ENCODE measurements at places on chromosomes 2 and 18.

DNA sequence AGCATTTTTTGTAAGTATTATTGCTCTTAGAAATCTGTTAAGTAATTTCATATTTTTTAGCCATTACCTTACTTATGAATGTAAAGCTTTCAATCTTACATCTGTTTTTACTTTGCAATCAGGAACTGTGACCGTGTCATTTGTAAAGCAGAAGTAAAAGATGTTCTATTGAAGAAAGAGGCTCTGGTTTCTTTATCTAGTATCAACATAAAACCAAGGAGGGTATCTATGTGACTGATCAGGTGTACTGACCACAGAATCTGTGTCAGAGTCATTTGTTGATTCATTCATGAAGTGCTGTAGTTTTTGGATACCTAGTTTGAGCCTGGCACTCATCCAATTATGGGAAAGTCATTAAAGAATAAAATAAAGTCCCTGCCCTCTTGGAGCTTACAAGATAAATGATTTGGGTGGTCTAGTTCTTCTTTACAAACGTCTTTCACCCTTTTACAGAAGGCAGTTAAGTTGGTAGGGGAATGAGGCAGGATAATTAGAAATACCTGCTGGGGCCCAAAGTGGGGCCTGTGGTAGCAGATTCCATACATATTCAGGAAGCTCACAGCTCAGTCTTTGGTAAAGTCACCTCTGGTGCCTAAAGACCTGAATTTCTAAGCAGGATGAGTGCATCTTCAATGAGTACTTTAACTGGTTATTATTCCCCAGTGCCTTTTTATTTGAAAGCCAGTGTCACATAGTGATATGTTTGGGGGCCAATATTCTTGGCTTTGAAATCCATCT is 260.6 kb upstream of the NT5C1B start:
- H3K27ac ChIP-seq: no peak overlapping the region
- no peak for DNase-seq
- H3K27me3 ChIP-seq: no peaks in the 10 kb centered on the region

DNA sequence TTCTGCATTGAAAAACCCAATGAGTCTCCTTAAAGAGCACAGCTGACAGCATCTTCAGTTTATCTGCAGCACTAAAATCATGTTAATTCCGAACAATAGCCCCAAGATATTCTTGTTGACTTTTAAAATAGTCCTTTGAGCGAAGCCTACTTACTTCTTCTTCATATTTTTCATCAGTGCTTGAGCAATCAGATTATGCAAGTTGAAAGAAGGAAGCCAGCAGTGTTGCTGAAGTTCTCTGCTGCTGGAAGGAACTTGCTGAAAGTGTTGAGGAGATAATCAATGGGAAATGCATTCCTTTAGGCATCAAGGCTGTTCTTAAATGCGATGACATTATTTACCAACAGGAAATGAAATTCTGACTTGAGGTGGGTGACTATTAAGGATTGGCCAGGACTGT is 105.9 kb upstream of the SNTG2 start:
- DNase-seq: no peak
- no peaks in the 10 kb centered on the region for H3K36me3 ChIP-seq
- no peaks in the 10 kb centered on the region for H3K4me1 ChIP-seq
- H3K27me3 ChIP-seq: peaks cover 50% of the 10 kb centered on the region

DNA sequence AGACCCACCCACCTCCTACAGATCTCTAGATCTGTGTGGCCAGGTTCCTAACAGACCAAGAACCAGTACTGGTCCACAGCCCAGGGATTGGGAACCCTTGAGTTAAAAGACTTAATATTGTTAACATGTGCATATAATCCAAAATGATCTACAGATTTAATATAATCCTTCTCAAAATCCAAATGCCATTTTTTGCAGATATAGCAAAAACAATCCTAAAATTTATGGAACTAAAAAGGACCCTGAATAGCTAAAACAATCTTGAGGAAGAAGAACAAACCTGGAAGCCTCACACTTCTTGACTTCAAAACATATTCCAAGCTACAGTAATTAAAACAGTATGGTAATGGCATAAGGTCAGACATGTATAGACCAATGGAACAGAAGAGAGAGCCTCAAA is 206.9 kb upstream of the SIX2 start:
- H3K4me3 ChIP-seq: no peak overlapping the region
- no peak for DNase-seq
- no peaks in the 10 kb centered on the region for H3K36me3 ChIP-seq
- no peak overlapping the region for H3K27ac ChIP-seq
- H3K27me3 ChIP-seq: no peaks in the 10 kb centered on the region

GRCh38 chr2:145007093-145007959 is 487.4 kb upstream of the ZEB2 start:
- no peaks in the 10 kb centered on the region for H3K36me3 ChIP-seq
- peak overlapping the region; percentile 89 for H3K27ac ChIP-seq
- H3K27me3 ChIP-seq: no peaks in the 10 kb centered on the region
- peaks cover 31% of the 10 kb centered on the region for H3K4me1 ChIP-seq
- peak overlapping the region; percentile 59 for H3K4me3 ChIP-seq

- DNase-seq: no peak
- H3K36me3 ChIP-seq: no peaks in the 10 kb centered on the region
- peaks cover 10% of the 10 kb centered on the region for H3K4me1 ChIP-seq
- no peak overlapping the region for H3K27ac ChIP-seq
- no peak overlapping the region for H3K4me3 ChIP-seq
These were observed 44.1 kb upstream of the TTC39C start for GRCh38 chr18:23970161-23971096.

DNA sequence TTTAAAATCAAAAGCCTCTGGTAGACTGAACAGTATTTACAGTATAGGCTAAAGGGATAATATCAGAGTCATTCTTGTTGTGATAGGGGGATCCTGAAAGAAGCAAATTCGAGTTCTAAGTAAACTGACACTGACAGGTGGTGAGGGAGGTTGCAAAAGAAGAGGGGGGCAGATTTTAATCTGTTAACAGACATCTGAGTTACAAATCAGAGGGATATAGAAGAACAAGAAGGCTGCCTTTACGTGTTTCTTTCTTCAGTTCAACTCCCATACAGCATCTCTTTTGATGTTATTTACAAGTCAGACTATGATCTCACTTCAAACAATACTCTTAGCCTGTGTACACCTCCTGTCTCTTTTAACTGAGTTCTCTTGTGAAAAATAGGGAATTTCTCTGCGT is 16.3 kb upstream of the ITGA4 start:
- no peaks in the 10 kb centered on the region for H3K4me1 ChIP-seq
- no peak for DNase-seq
- no peaks in the 10 kb centered on the region for H3K27me3 ChIP-seq

DNA sequence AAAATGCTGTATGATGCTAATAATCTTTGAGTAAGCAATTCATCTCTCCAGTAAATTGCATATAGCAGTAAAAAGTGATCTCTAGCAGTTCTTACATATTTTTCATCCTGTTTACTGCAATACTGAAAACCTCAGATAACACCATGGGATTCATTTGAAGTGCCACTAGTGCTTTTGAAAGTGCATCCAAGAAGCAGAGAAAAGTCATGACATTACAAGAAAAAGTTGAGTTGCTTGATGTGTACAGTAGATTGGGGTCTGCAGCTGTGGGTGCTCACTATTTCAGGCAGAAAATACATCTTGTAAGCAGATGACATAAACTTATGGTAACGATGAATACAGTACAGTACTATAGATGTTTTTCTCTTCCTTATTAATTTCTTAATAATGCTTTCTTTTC is 1984.9 kb upstream of the LRRTM1 start:
- no peak overlapping the region for H3K4me3 ChIP-seq
- H3K27ac ChIP-seq: no peak overlapping the region
- no peaks in the 10 kb centered on the region for H3K27me3 ChIP-seq
- DNase-seq: no peak
- no peaks in the 10 kb centered on the region for H3K36me3 ChIP-seq

GRCh38 chr2:233062946-233063268 is 2.8 kb downstream of the INPP5D start:
- DNase-seq: no peak
- no peaks in the 10 kb centered on the region for H3K27me3 ChIP-seq
- no peaks in the 10 kb centered on the region for H3K36me3 ChIP-seq
- H3K4me3 ChIP-seq: no peak overlapping the region
- H3K27ac ChIP-seq: no peak overlapping the region

- H3K4me1 ChIP-seq: no peaks in the 10 kb centered on the region
- no peak overlapping the region for H3K4me3 ChIP-seq
- no peak for DNase-seq
- no peak overlapping the region for H3K27ac ChIP-seq
These were observed 5.3 kb downstream of the TPO start for GRCh38 chr2:1418566-1418965.

DNA sequence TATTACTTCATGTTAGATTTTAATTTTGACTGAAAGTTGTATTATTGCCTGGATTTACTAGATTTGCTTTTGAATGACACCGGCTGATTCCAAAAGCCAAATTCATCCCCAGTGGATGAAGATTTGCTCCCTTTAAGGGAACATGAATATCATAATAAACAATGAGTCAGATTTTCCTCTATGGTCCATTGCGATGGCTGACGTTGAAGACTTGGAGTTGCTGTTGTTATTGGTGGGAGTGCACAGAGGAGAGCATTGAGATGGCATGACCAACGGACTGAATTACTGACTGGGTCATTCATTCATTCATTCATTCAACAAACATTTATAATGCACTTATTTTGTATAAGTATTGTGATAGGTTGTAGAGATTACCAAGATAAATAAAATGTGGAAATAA is 33.4 kb upstream of the LYPD1 start:
- H3K27ac ChIP-seq: no peak overlapping the region
- no peak for DNase-seq
- no peak overlapping the region for H3K4me3 ChIP-seq

DNA sequence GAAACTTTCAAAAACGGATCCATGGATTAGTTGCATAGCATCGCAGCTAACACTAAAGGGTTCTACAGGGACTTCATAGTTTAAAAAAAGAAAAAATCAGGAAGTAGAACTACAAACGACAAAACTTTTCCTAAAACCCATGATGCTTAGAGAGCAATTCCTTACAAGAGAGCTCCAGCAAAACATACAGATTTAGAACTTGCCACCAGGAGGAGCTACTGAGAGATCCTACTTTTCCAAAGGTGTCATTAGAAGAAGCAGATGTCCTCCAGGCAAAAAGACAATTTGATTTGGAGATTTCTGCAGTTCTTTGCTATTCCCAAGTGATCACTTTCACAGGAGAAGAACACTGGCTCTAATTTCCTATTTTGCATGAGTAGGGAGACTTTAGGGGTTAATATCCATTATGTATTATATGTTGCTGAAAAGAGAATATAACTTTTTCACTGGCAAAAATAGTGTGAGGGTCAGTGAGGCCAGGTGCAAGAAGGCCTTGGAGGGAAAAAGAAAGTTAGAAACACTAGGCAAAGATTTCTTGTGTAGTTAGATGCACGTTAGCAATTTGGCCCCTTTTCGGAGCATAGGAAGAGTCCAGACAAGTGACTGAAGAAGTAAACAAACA is 436.2 kb downstream of the SUCLG1 start:
- no peaks in the 10 kb centered on the region for H3K27me3 ChIP-seq
- H3K27ac ChIP-seq: no peak overlapping the region
- H3K4me3 ChIP-seq: no peak overlapping the region
- no peaks in the 10 kb centered on the region for H3K36me3 ChIP-seq

GRCh38 chr2:177396703-177397460 is 4.3 kb downstream of the AGPS start:
- H3K4me3 ChIP-seq: peak overlapping the region; percentile 14
- DNase-seq: peak; percentile 69
- H3K36me3 ChIP-seq: peaks cover 5% of the 10 kb centered on the region
- peaks cover 51% of the 10 kb centered on the region for H3K4me1 ChIP-seq

DNA sequence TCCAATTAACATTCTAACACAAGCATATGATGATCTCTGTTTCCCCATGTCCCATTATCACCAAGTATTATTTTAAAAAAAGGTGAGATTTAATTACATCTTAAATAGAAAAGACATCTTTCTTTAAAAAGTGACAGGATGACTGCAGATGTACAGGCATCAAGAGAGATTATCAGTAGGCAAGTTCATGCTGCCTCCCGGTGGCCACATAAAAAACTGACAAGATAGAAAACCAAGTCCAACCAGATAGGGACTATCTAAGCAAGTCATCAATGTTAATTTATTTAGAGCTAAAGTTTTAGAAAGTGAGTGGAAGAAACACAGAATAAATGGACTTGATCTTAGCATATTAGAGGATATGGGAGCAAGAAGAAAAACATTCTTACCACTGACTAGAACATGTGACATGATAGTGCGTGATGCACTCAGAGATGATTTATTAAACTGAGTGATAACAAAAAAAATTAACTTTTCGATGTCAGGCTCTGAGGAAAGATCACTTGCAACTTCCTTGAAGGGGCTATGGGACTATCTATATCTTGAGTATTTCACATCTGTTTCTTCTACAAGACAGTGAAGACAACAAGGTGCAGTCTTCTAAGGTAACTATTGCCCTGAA is 5.4 kb upstream of the TDRD15 start:
- no peaks in the 10 kb centered on the region for H3K4me1 ChIP-seq
- H3K4me3 ChIP-seq: no peak overlapping the region
- peak; percentile 40 for DNase-seq
- peaks cover 57% of the 10 kb centered on the region for H3K27me3 ChIP-seq

DNA sequence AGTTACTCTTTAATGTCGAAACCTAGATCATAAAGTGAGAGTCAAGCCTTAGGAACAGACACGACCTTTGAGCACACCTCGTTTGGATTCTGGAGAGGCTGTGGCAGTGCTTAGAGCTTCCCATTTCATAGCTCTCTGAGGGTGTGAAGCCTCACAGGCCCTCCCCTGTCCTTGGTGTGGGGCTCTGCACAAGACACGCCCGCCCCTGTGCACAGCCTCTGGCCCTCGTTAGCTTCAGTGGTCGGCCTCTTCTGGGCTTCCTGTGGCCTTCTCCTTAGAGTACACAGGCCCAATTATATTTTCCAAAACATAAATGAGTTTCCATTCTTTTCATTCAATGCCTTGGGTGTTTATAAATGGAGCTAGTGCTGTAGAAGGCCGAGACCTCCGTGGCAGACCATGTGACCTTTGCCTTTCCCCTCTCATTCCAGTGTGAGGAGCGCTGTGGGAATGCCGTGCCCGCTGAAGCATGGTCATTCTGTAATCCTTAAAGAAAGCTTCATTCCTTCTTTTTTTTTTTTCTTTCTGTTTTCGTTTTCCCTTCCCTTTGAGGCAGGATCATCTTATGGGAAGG is 208.6 kb downstream of the DCDC2C start:
- H3K4me3 ChIP-seq: no peak overlapping the region
- H3K27ac ChIP-seq: no peak overlapping the region
- H3K27me3 ChIP-seq: no peaks in the 10 kb centered on the region
- no peaks in the 10 kb centered on the region for H3K36me3 ChIP-seq

- no peak overlapping the region for H3K4me3 ChIP-seq
- peaks cover 23% of the 10 kb centered on the region for H3K4me1 ChIP-seq
- DNase-seq: no peak
- H3K36me3 ChIP-seq: no peaks in the 10 kb centered on the region
- no peak overlapping the region for H3K27ac ChIP-seq
These were observed 152.5 kb upstream of the APCDD1 start for GRCh38 chr18:10301831-10302483.

DNA sequence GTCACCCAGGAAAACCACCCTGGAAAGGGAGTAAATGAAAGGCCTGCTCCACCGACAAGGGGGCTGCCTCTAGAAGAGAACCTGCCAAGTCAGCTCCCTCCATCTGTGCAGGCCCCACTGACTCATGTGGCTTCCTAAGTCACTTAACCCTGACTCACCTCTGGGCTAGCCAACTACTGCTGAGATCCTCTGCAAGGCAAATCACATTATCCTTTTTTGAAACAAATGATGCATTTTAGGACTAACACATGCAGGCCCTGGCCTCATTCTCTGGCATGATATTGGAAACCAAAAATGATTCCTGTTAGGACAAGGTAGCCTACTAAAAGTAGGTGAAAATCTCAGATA is 474.6 kb downstream of the EPHA4 start:
- H3K27ac ChIP-seq: no peak overlapping the region
- H3K4me3 ChIP-seq: peak overlapping the region; percentile 25
- H3K36me3 ChIP-seq: no peaks in the 10 kb centered on the region
- no peaks in the 10 kb centered on the region for H3K27me3 ChIP-seq
- DNase-seq: peak; percentile 72
